Activated CD8-positive, alpha-beta T cell treated with anti-CD3 and anti-CD28 coated beads, Interleukin-2, amount 10 ng/mL, durations not matched to agents 7 days and 5 days (primary cell): ENCODE measurements at places on chromosomes 16 and 17.

DNA sequence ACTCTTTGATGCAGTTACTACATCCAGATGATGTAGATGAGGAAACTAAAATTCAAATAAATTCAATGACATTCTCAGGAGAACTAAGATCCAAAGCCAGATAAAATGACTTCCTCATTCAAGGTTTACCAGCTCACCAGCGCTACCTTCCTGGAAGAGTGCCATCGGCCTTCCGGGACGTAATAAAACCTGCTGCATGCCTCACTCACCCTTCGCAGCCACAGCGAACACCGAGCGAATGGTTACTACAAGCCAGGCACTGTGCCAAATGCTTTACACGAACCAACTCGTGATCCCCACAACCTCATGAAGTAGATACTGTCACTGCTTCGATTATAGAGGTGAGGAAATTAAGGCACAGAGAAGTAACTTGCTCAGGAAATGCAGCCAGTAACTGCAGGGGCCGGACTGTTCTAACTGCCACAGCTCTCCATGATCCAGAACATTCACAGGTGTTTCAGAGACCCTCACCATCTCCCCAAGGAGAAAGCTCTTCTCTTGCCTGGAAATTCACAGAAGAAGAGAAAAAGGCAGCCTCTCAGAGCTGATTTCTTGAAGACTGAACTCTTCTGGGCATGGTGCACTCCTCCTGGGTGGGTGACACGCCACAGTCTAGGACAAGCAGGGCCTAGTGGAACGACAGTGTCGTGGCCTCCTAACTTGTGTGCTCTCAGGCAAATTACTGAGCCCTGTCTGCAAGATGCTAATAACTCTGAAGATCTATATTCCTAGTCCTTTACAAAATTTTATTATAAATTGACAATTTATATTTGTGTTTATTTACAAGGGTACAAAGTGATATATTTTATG lies 46.8 kb downstream of the HIC1 start:
- H3K27me3 ChIP-seq = no peaks in the 10 kb centered on the region
- peak overlapping the region; percentile 34 for H3K4me3 ChIP-seq
- H3K36me3 ChIP-seq = peaks cover 30% of the 10 kb centered on the region
- peak; percentile 68 for DNase-seq
- H3K27ac ChIP-seq = peak overlapping the region; percentile 86

GRCh38 chr17:14135906-14136590 lies 66.7 kb downstream of the COX10 start:
- no peaks in the 10 kb centered on the region for H3K36me3 ChIP-seq
- no peaks in the 10 kb centered on the region for H3K4me1 ChIP-seq
- H3K27ac ChIP-seq = no peak overlapping the region
- H3K4me3 ChIP-seq = no peak overlapping the region

GRCh38 chr16:46731691-46732555 lies 16.2 kb downstream of the MYLK3 start:
- no peaks in the 10 kb centered on the region for H3K27me3 ChIP-seq
- H3K4me3 ChIP-seq = no peak overlapping the region
- no peaks in the 10 kb centered on the region for H3K4me1 ChIP-seq
- H3K36me3 ChIP-seq = no peaks in the 10 kb centered on the region

- no peak overlapping the region for H3K4me3 ChIP-seq
- H3K36me3 ChIP-seq = no peaks in the 10 kb centered on the region
- H3K27me3 ChIP-seq = no peaks in the 10 kb centered on the region
- H3K27ac ChIP-seq = no peak overlapping the region
- H3K4me1 ChIP-seq = peaks cover 5% of the 10 kb centered on the region
- DNase-seq = no peak
These were observed 41.9 kb downstream of the FAM20A start for GRCh38 chr17:68559316-68559715.

GRCh38 chr16:4247460-4247784 lies 5.5 kb upstream of the SRL start:
- H3K4me1 ChIP-seq = peaks cover 26% of the 10 kb centered on the region
- no peaks in the 10 kb centered on the region for H3K27me3 ChIP-seq
- DNase-seq = no peak

- H3K4me1 ChIP-seq = peaks cover 27% of the 10 kb centered on the region
- no peak overlapping the region for H3K27ac ChIP-seq
- DNase-seq = no peak
- no peak overlapping the region for H3K4me3 ChIP-seq
These were observed 18.3 kb upstream of the CBX8 start for GRCh38 chr17:79814974-79815835.

GRCh38 chr17:49496183-49496866 lies 1.2 kb downstream of the NGFR start:
- peaks cover 73% of the 10 kb centered on the region for H3K27me3 ChIP-seq
- DNase-seq = peak; percentile 84
- H3K27ac ChIP-seq = no peak overlapping the region
- H3K4me1 ChIP-seq = peaks cover 28% of the 10 kb centered on the region
- H3K4me3 ChIP-seq = peak overlapping the region; percentile 60

- no peak overlapping the region for H3K4me3 ChIP-seq
- no peaks in the 10 kb centered on the region for H3K4me1 ChIP-seq
- H3K27me3 ChIP-seq = peaks cover 6% of the 10 kb centered on the region
These were observed 76.6 kb downstream of the IRF8 start for GRCh38 chr16:85975451-85975981.

DNA sequence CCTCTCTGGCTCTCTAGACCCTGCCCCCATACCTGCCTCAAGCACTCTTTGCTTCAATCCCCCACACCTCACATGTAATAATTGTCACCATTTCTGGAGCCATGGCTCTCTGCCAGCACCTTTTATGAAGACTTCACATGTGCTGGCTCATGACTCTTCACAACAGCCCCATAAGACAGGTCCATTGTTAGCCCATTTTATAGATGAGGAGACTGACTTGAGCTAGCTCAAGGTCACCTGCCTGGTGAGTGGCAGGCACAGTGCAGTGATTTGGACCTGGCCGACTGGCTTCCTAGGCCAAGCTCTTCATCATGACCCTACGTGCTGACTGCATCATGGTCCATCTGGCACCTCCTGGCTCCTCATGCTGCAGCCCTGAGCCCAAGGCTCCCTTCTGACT lies 25.0 kb downstream of the FAM20A start:
- H3K27ac ChIP-seq = no peak overlapping the region
- no peaks in the 10 kb centered on the region for H3K36me3 ChIP-seq
- peaks cover 9% of the 10 kb centered on the region for H3K27me3 ChIP-seq
- no peak overlapping the region for H3K4me3 ChIP-seq

- no peak for DNase-seq
- no peaks in the 10 kb centered on the region for H3K36me3 ChIP-seq
- no peak overlapping the region for H3K27ac ChIP-seq
- H3K4me3 ChIP-seq = no peak overlapping the region
- H3K4me1 ChIP-seq = no peaks in the 10 kb centered on the region
These were observed 338.2 kb downstream of the SNX29 start for GRCh38 chr16:12314653-12315185.
